ENCODE measurements at places on chromosomes 2 and 18.
A peak's percentile ranks its signal among the peaks of the same experiment; 100 is the strongest.

- H3K27me3 ChIP-seq: no peaks in the 10 kb centered on the region
- peaks cover 3% of the 10 kb centered on the region for H3K4me1 ChIP-seq
These were observed 151.8 kb downstream of the B3GNT2 start for GRCh38 chr2:62347563-62348270.

- no peaks in the 10 kb centered on the region for H3K27me3 ChIP-seq
- no peak overlapping the region for H3K27ac ChIP-seq
- H3K4me3 ChIP-seq: no peak overlapping the region
- peak; percentile 63 for DNase-seq
- H3K4me1 ChIP-seq: no peaks in the 10 kb centered on the region
- H3K36me3 ChIP-seq: no peaks in the 10 kb centered on the region
These were observed 31.7 kb upstream of the UBXN4 start for GRCh38 chr2:135709992-135710391.

- peak overlapping the region; percentile 62 for H3K27ac ChIP-seq
- no peaks in the 10 kb centered on the region for H3K36me3 ChIP-seq
- DNase-seq: no peak
- no peak overlapping the region for H3K4me3 ChIP-seq
- H3K4me1 ChIP-seq: peaks cover 6% of the 10 kb centered on the region
These were observed 176.2 kb upstream of the EPAS1 start for GRCh38 chr2:46120792-46121555.

- no peaks in the 10 kb centered on the region for H3K27me3 ChIP-seq
- H3K27ac ChIP-seq: no peak overlapping the region
- H3K4me1 ChIP-seq: no peaks in the 10 kb centered on the region
- no peaks in the 10 kb centered on the region for H3K36me3 ChIP-seq
- DNase-seq: no peak
- no peak overlapping the region for H3K4me3 ChIP-seq
These were observed 77.6 kb upstream of the CRIM1 start for GRCh38 chr2:36277881-36278523.

DNA sequence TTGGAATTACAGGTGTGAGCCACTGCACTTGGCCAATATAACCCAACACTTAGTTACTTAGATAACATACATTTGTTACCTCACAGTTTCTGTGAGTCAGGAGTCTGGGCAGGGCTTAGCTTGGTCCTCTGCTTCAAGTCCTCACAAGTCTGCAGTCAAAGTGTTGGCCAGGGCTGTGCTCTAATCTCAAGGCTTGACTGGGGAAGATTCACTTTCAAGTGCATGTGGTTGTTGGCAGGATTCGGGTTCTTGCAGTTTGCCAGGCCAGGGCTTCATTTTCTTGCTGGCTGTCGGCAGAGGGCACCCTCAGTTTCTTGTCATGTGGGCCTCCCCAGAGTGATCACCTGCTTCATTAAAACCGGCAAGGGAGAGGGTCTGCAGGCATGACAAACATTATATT is 103.7 kb downstream of the SLC4A3 start:
- no peaks in the 10 kb centered on the region for H3K27me3 ChIP-seq
- H3K4me1 ChIP-seq: no peaks in the 10 kb centered on the region
- no peak overlapping the region for H3K27ac ChIP-seq
- DNase-seq: no peak

DNA sequence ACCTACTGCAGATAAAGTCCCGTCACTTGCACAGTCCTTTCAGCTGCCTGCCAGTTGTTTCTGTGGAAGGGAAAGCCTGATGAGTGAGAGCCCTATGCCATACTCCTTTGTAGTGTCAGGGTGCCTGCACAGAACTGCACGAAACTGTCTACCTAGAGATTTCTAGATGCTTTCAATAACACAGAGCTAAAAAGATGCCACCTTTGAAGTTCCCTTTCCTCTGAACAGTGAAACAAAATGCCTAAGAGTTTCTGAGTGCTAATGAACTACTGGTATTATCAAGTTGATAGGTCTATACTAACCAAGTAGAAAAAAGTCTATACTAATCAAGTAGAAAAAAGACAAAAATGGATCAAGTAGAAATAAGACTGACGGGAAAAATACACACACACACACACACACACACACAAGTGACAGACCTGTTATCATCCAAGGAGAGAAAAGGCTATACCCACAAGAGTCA is 79.0 kb downstream of the TLK1 start:
- H3K27me3 ChIP-seq: no peaks in the 10 kb centered on the region
- H3K4me3 ChIP-seq: no peak overlapping the region
- DNase-seq: no peak
- H3K27ac ChIP-seq: no peak overlapping the region

DNA sequence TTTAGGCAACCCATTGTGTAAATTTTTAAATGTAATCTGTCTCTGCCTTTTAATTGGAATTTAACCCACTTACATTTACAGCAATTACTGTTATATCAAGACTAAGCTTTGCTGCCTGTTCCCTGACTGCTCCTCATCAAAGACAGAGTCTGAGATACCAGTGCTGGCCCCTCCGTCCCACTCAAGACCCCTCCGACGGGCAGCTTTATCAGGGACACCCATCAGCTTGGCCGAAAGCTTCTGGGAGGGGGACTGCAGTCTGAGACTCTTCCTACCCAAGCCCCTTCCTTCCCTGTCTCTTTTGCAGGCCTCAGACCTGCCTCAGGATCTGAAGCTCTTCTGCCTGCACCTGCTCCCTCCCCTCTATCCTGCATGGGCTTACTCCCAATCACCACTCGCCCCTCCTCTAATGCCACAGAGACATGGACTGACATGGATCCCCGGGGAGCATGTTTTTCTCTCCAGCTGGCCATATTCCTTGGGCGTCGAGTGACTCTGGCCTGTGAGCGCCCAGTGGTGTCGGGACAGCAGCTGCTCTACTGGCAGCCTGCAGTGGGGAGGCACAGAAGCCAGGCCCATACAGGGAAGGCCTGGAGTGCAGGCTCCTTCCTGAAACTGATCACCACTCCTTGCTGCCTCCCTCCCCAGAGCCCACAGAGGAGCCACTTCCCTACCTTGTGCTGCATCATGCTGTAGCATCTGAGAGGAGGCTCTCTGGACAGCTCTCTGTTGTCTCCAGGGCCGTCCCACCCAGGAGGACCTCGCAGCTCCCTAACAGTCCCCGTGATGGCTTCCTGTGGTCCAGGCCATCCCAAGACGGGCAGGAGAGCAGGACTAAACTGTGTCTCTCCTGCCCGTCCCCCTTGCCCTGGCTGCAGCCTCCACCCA is 3.7 kb upstream of the KIF1A start:
- H3K4me3 ChIP-seq: no peak overlapping the region
- H3K27ac ChIP-seq: no peak overlapping the region

DNA sequence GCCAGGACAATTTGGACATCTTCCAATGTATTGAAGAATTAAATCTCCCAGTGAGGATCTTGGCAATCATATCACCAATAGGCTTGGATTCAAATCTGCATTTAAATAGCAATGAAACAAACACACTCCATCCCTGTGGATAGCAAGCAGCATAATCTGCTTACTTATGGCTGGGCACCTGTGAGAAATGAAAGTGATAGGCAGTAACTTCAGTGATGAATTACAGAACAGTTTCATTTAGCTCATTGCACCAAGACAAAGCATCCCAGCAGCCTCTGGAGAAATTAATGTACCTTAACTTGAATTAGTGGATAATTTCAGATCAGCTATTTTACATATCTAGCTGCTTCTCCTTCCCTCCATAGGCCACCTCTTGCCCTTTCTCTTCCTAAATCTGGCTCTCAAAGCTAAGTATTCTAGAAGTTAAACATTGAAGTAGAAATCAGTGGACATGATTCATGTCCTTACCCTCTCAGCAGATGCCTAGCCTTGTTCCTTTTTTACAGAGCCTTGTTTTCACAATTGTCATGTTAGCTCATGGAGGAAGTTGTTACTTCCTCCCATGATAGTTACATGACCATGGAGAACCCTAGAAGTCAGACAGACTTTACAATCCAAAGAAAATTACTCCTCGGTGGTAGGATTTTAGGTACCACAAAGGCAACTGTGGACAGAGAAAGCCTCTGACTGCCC is 88.5 kb upstream of the TACR1 start:
- H3K27me3 ChIP-seq: no peaks in the 10 kb centered on the region
- H3K27ac ChIP-seq: no peak overlapping the region
- H3K4me1 ChIP-seq: no peaks in the 10 kb centered on the region
- no peak for DNase-seq
- no peaks in the 10 kb centered on the region for H3K36me3 ChIP-seq

- no peak overlapping the region for H3K27ac ChIP-seq
- H3K4me3 ChIP-seq: no peak overlapping the region
- no peaks in the 10 kb centered on the region for H3K27me3 ChIP-seq
- no peaks in the 10 kb centered on the region for H3K4me1 ChIP-seq
- DNase-seq: no peak
These were observed 68.7 kb downstream of the MTHFD2 start for GRCh38 chr2:74267068-74267467.
